ENCODE measurements at places on chromosomes 12 and 14. TPM values are rescaled to one million over a fixed set of nuclear protein-coding genes. Genes with fewer than 3 reads are reported as not detected.

IFNG-AS1 gene
- not detected for total RNA-seq

PROX2 gene
- not detected for total RNA-seq

SOX5 gene
- total RNA-seq, result 0.11 TPM

SMIM41 gene
- not detected for total RNA-seq

KRT82 gene
- not detected for total RNA-seq

CCDC196 gene
- total RNA-seq, result not detected

FOXN3 gene
- total RNA-seq, result 17.6 TPM

SLC8B1 gene
- 14.5 TPM for total RNA-seq

ZBTB25 gene
- total RNA-seq, result 3.3 TPM

C12orf76 gene
- 16.4 TPM for total RNA-seq

KRT74 gene
- not detected for total RNA-seq

C14orf132 gene
- 3.6 TPM for total RNA-seq

NAV3 gene
- total RNA-seq, result 8.6 TPM

NYNRIN gene
- 3.9 TPM for total RNA-seq

MUCL1 gene
- not detected for total RNA-seq
